ENCODE measurements at places on chromosomes 3 and 15.
A peak's percentile ranks its signal among the peaks of the same experiment; 100 is the strongest.

- DNase-seq = no peak
These were observed 329.0 kb upstream of the AZI2 start for GRCh38 chr3:28677581-28677980.

- peak; percentile 30 for DNase-seq
These were observed 134.0 kb downstream of the TPRA1 start for GRCh38 chr3:127456471-127457093.

- DNase-seq = no peak
These were observed 292.0 kb downstream of the ZIC1 start for GRCh38 chr3:147701195-147701594.

DNA sequence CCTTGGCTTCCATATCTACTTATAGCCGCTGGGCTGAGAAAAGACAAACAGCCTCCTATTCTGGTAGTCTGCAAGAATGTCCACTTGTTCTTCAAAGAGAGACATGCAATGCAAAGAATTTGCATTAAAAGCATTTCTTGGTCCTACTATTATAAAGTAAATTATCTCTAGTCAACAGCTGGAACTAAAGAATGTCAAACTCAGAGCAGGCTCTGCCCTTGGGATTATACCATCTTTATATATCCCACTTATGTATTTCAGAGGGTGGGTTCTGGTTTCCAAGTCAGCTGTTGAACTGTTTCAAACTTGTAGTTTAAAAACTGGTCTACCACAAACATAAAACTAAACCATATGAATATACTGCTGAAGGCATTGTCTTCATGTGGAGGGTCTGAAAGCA, 7.0 kb upstream of the ACTC1 start:
- DNase-seq = no peak

GRCh38 chr3:97991293-97991682, 19.1 kb upstream of the RIOX2 start:
- no peak for DNase-seq

GRCh38 chr3:13887495-13888300, 7.8 kb upstream of the WNT7A start:
- no peak for DNase-seq

DNA sequence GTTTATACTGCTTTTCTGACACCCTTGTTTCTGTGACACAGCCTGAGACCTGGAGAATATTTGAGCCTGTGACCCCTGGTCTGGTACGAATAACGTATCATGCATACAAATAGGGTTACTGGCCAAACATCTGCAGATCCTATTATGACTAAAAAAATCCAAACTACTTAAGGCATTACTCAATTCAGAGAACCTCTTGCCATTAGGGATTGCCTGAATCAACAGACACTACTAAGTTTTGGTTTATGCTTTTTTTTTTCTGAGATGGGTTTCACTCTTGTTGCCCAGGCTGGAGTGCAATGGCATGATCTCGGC, 35.4 kb downstream of the OSBPL10 start:
- no peak for DNase-seq

DNA sequence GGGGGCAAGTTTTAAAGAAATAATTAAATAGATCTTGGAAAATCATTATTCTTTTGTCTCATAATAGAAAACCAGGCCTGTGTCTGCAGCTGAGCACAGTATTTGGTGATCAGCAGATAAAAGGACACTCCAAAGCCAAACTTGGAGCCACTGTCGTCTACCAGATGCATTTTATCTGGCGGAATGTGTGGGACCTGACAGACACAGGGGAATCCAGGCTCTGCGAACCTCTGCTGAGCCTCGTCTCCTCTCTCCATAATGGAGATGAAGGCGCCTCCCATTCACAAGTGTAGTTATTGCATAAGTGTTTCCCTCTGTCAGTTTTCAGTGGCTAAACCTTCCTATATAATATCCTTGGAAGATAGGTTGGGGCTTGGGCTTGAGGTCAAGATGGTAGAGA, 42.1 kb downstream of the EEFSEC start:
- no peak for DNase-seq

- DNase-seq = no peak
These were observed 81.8 kb upstream of the COL6A5 start for GRCh38 chr3:130263708-130264107.

- DNase-seq = no peak
These were observed 146.1 kb downstream of the DPH6 start for GRCh38 chr15:35399901-35400300.

DNA sequence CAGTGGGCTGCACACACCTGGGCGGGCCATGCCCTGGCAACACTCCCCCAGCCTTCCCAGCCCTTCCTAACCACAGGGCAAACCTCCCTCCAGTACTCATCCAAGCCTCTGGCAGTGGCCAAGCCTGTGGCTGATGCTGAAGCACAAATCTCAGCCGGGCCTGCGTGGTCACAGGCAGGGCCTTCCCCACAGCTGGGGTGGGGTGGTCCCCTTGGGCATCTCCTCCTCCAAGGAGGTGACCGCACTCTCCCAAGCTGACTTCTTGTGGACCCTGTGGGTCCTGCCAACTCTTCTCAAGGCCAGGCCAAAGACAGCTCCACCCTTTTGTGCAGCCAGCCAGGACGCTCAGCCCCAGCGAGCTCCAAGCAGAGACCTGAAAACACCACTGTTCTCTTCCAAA, 21.4 kb downstream of the GRAMD2A start:
- peak; percentile 18 for DNase-seq

DNA sequence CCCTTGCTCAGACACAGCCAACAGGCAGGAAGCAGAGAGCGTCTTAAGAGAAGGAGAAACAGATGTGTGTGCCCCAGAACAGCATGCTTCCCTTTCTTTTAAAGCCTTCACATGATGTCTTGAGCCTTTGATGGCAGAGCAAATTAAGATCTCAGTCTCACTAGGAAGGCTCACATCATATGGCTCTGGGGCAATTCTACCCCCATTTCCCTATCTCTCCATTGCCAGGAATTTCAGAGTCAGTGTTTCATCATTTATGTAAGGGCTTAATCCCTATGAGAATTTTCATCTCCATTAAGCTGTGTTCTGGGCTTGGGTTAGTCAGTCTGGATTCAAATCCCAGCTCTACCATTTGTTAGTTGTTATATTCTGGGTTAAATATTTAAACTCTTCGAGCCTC, 41.4 kb upstream of the GLCE start:
- DNase-seq = no peak

- DNase-seq = no peak
These were observed 25.0 kb upstream of the MGLL start for GRCh38 chr3:127847236-127847720.

GRCh38 chr3:132486099-132486498, 68.8 kb downstream of the DNAJC13 start:
- DNase-seq = no peak

DNA sequence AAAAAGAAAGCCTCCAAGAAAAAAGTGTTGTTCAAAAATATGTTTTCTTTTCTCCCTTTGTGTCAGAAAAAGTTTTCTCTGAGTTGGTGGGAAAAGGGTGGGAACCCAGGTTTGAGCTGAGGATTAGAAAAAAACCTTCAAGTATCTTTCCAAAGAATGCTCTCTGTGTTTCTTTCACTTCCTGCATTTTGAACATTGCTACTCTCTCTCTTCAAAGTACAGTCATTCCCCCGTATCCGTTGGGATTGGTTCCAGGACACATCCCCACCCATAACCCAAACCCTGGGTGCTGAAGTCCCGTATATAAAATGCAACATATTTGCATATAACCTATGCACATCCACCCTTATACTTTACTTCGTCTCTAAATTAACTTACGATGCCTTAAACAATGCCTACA, 139.6 kb downstream of the TMCO5A start:
- DNase-seq = no peak

Measured in anterior cingulate cortex (tissue), 58 donors.